ENCODE measurements at places on chromosomes 4 and X. TPM values are rescaled to one million over a fixed set of nuclear protein-coding genes. Genes with fewer than 3 reads are reported as not detected.

DNA sequence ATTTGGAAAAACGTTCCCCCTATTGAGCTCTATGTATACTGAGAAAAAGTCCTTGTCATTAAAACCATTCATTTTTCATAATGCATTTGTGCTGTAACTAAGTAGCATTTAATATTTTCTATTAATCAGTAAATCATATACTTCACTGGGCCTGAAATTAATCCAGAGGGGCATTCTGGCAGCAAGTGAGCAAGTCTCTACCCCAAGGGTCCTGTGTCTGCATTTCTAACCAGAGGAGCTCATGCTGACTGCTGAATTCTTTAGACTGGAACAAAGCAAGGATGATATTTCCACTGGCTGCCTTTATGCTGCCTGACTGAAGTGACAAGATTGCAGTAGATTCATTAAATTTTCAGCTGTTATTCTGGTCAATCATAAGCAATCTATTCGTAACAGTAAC lies 246.5 kb downstream of the SLITRK2 start:
- no peak overlapping the region for H3K4me3 ChIP-seq
- H3K27me3 ChIP-seq, result no peaks in the 10 kb centered on the region
- H3K4me1 ChIP-seq, result no peaks in the 10 kb centered on the region
- no peak overlapping the region for H3K27ac ChIP-seq

DNA sequence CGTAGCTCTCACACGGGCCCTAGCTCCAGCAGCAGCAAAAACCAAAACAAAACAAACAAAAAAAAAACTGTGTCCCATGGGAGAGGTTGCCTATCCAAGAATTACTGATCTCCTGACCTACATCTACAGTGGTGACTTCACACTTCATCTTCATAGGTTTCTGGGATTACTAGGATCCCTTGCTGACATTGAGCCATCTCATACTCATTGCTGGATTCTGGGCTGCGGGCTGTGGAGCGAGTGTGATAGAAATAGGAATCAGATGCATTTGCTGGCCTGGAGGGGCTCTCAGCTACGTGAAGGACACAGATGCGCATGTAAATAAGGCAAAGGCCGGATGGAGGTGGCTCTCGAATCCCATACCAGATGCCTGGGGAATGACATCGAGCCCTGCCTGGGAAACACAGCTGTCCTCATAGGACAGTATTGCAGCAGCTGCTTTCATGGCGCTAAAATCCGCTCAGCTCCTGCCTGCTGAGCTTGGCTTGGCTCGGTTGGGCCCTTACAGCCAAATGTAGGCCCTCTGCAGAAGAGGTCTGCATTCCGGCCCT lies 41.7 kb downstream of the CNGA2 start:
- H3K4me1 ChIP-seq, result no peaks in the 10 kb centered on the region
- H3K27ac ChIP-seq, result no peak overlapping the region
- no peak for DNase-seq

DNA sequence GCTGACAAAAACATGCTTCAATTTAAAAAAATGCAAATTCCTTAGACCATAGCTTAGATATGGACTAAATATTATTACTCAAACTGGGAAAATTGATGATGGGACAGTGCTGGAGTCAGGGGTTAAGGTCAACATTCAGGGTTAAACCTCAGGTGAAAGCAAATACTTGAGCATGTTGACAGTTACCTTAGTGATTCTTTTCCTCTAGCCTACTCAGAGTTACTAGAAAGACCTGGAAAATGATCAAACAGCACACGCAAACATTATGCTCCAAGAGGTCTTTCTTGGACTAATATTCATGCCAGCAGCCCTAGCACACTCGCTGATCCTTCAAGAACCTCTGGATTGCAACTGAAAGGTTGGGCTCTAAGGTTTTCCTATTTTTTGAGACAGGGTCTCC lies 10.8 kb downstream of the IGFBP7 start:
- no peaks in the 10 kb centered on the region for H3K4me1 ChIP-seq
- DNase-seq, result no peak
- no peak overlapping the region for H3K4me3 ChIP-seq
- no peaks in the 10 kb centered on the region for H3K36me3 ChIP-seq

GRCh38 chrX:20355187-20355586 lies 88.5 kb upstream of the RPS6KA3 start:
- no peaks in the 10 kb centered on the region for H3K36me3 ChIP-seq
- H3K27ac ChIP-seq, result no peak overlapping the region
- H3K4me1 ChIP-seq, result no peaks in the 10 kb centered on the region
- H3K27me3 ChIP-seq, result no peaks in the 10 kb centered on the region

DNA sequence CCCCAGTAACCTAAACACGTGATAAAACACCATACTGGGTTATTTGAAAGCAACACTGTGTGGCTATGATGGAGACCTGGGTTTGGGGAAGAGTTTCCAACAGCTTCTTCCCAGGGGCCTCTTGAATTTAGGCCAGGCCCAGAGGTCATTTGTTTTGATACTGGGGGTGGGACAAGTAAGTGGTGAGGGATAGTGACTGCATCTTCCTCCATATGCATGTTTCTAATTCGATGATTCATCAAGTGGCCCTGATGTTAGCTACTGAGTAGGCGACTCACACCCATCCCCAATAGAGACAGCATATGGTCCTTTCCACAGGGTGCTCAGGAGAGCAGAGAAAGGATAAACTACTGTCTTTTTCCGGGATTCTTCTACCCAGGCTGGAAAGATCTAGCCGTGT lies 2.7 kb downstream of the NDP start:
- peaks cover 50% of the 10 kb centered on the region for H3K27me3 ChIP-seq
- H3K27ac ChIP-seq, result no peak overlapping the region
- no peaks in the 10 kb centered on the region for H3K36me3 ChIP-seq
- H3K4me3 ChIP-seq, result no peak overlapping the region
- no peaks in the 10 kb centered on the region for H3K4me1 ChIP-seq

- H3K36me3 ChIP-seq, result no peaks in the 10 kb centered on the region
- H3K27ac ChIP-seq, result no peak overlapping the region
- peaks cover 6% of the 10 kb centered on the region for H3K4me1 ChIP-seq
- H3K27me3 ChIP-seq, result no peaks in the 10 kb centered on the region
- peak; percentile 70 for DNase-seq
These were observed 508.6 kb upstream of the EPHA5 start for GRCh38 chr4:66178906-66179305.

DNA sequence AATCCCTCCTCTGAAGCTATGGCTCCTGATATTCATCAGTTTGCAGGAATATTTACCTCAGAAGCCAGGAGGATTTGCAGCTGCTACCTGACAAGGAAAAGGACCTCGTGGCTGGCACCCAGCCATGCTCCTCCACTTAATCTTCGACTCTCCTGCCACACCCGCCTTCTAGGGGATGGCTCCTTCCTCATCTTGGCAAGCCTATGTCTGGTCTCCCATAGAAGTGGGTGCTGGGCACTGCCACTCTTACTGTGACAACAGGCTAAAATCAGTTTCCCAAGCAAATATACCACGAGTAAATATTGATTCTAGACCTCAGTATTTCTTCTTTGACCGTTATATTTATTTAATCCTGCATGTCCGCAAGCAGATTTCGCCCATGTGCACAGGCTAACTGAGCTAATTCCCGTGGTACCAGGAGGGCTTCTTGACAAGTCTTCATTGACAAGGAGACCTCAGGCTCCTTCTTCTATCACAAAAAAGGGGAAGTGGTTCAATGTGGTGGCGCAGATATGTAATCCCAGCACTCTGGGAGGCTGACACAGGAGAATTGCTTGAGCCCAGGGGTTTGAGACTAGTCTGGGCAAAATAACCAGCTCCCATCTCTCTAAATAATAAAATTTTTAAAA lies 52.6 kb upstream of the DCTD start:
- no peaks in the 10 kb centered on the region for H3K36me3 ChIP-seq
- H3K27me3 ChIP-seq, result no peaks in the 10 kb centered on the region
- H3K4me1 ChIP-seq, result no peaks in the 10 kb centered on the region
- no peak for DNase-seq
- no peak overlapping the region for H3K27ac ChIP-seq
- H3K4me3 ChIP-seq, result no peak overlapping the region

- peaks cover 4% of the 10 kb centered on the region for H3K27me3 ChIP-seq
- H3K4me3 ChIP-seq, result no peak overlapping the region
- no peak for DNase-seq
- H3K27ac ChIP-seq, result no peak overlapping the region
- no peaks in the 10 kb centered on the region for H3K4me1 ChIP-seq
These were observed 65.1 kb downstream of the LHFPL1 start for GRCh38 chrX:112614640-112615039.

GRCh38 chrX:79400623-79401022 lies 33.5 kb upstream of the ITM2A start:
- H3K27me3 ChIP-seq, result no peaks in the 10 kb centered on the region
- H3K4me3 ChIP-seq, result no peak overlapping the region
- H3K27ac ChIP-seq, result no peak overlapping the region
- H3K4me1 ChIP-seq, result no peaks in the 10 kb centered on the region

Gene PCDH10
- total RNA-seq, result 40.6 TPM

Gene CASK
- 33.5 TPM for total RNA-seq

Gene MAGEE2
- total RNA-seq, result not detected

Gene PNMA6A
- 6.3 TPM for total RNA-seq

Gene PDGFC
- total RNA-seq, result 32.6 TPM

Gene SLC26A1
- 0.22 TPM for total RNA-seq
